ENCODE measurements at places on chromosomes 5 and 9.
A peak's percentile ranks its signal among the peaks of the same experiment; 100 is the strongest.

- DNase-seq, result no peak
Observed at GRCh38 chr5:135441350-135441831, 5.8 kb downstream of the DCANP1 start.

DNA sequence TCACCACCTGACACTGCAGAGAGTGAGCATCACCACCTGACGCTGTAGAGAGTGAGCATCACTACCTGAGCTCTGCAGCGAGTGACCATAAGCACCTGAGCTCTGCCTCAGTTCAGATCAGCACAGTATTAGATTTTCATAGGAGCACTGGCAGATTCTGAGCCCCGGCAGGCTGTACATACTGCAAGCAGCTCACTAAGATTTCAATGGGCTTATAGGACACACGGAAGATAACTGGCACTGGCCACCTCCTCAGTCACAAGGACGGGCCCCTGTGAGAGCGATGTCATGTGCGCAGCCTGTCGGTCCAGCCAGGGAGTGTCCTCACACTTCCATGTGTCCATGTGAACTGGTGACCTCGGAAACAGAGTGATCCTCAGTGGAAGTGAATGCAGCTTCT, 153.5 kb upstream of the IRX2 start:
- DNase-seq, result no peak

DNA sequence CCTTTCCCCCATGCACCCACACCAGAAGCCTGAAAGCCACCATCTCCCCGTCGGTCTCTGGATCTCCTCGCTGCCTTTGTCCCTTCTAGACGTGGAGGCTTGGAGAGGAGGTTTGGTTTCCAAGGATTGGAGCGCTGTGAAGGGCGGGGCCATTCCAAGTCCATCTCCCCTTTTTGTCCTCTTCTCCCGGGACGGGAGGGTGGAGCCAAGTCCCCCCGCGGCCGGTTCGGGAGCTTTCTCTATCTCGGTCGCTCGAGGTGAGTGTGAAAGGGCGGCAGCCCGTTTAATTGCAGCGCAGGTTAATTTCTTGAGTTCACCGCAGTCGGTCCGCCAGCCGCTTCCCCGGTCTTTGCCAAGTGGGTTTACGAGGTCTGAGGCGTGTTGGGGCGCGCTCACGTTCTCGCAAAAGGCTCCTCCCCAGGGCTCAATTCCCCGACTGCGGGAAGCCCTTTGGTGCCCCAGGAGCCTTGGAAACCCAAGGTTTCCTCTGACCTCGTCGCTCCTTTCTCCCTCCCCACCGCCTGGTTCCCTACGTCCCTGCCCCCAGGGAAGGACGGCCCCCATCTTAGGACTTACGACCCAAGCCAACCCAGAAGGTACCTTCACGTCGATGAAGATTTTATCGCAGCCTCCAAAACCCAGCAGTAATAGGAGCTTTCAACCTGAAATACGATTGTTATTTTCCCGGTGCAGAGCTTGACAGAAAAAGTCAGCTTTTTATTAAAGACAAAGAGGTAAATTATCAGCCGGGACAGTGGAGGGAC, 2.8 kb upstream of the ZNF462 start:
- DNase-seq, result no peak

- no peak for DNase-seq
Observed at GRCh38 chr9:106532306-106533015, 330.5 kb upstream of the ZNF462 start.

DNA sequence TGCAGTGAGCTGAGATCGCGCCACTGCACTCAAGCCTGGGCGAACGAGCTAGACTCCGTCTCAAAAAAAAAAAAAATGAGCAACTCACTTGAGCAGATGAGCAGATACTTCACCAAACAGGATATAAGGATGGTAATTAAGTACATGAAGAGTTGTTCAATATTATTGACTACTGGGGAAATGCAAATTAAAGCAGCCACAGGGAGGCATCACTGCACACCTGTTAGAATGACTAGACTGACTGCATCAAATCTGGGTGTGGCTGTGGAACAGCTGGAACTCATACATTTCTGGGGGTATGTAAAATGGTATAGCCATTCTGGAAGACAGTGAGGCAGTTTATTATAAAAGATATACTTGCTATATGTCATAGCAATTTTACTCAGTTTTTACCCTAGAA, 93.0 kb downstream of the WNK2 start:
- peak; percentile 3 for DNase-seq

GRCh38 chr9:130497139-130497538, 52.4 kb downstream of the ASS1 start:
- DNase-seq, result no peak

DNA sequence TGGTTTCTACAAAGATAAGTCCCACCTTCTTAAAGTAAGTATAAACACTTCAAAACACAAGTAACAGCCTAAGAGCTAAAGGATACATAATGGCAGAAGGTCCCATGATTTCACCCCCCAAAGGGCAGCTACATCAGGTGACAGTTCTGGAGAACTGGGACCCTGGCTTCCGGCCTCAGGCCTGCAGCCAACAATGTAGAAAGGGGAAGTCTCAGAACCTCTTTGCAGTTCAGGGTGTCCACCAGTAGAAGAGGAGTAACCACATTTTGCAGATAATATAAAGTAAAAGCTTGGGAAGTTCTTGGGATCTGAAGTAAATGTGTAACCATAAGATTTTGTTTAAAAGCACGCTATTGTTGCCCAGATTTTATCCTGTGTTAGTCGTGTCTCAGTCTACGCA, 267.4 kb upstream of the VLDLR start:
- no peak for DNase-seq

GRCh38 chr5:153794327-153794726, 244.4 kb downstream of the FAM114A2 start:
- no peak for DNase-seq

- no peak for DNase-seq
Observed at GRCh38 chr5:150279330-150280020, 10.1 kb downstream of the CAMK2A start.

GRCh38 chr5:149652697-149653096, 71.4 kb downstream of the ARHGEF37 start:
- no peak for DNase-seq

DNA sequence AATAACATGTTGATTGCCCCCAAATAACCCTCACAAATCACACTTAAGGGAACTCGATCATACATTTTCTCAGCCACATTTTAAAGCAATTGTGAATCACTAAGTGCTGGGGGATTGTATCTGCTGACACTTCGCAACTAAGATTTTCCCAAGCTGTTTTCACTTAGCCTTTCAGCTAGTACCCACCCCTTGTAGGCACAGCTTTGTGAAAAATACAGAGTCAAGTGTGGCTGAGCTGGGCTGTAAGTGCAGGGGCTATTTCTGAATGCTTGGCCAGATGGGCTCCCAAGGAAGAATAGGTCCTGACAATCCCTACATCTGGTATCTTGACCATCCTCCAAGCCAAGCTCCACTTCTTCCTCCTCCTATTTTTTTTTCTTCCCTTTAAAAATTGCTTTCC, 289.2 kb upstream of the NMUR2 start:
- DNase-seq, result no peak

GRCh38 chr9:25117791-25118190, 560.5 kb downstream of the TUSC1 start:
- no peak for DNase-seq

DNA sequence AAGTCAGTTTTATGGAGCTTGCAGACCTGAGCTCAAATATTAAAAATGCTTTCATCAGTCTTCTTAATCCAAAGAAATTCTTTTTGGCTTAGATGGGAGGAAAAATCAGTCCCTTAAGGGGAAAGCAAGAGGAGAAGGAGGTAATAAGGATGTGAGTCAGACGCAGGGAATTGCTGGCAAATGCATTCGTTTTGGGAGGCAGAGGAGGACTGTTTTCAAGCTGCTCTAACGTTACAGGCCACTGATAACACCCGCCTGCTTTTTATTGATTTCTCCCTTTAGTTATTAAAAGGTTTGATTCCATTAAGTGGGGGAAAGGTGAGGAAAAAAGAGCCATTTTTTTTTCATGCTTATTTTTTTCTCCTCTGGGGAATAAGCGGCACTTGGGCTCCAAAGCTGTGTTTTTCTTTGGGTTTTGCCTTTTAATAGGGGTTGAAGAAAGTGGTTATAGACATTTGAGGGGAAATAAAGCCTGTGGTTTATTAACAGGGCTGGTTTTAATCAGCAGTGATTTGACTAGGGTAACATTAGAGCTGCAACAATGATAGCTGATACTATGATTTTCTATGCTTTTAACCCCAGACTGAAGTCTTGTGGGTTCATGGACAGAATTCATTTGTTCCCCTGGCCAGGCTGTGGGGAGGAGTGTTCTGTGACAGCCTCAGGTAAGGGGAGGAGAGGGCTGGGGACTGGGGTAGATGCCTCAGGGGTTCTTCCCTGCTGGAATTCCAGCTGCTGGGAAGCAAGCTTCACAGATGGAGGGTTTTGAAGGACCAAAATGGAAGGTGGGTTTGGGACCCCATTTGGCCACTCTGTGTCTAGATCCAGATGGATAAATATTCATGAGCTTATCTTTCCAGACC, 225.2 kb downstream of the GAS1 start:
- no peak for DNase-seq

GRCh38 chr5:132295505-132296411, 1.6 kb downstream of the SLC22A4 start:
- DNase-seq, result no peak

DNA sequence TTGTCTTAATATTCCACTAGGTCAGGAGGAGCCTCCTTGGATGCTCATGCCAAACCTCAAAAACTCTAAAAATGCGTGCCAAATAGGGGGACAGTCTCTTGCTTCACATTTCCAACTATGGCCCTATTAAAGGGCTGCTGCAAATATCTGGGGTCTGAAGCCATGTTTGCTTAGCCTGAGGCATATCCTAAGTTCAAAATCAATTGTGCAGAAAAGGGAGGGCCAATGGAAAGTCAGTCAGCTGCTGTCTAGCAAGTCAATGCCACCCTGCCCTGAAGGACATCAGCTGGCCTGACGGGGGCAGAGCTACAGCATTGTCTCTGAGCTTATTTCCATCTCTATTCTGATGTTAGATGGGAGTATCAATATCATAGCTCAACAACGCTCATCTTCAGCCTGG, 93.6 kb downstream of the SH3TC2 start:
- DNase-seq, result no peak

Data from activated CD4-positive, alpha-beta T cell treated with anti-CD3 and anti-CD28 coated beads, Interleukin-2, amount 50 U/mL, for 48 hours (primary cell).